Foreskin keratinocyte (primary cell): ENCODE measurements at places on chromosomes 11 and 22.

GRCh38 chr22:17097062-17097461 is 12.3 kb downstream of the IL17RA start:
- no peak for DNase-seq

- no peak for DNase-seq
These were observed 68.6 kb downstream of the SOX6 start for GRCh38 chr11:16287630-16288280.

GRCh38 chr11:96136613-96137298 is 206.2 kb downstream of the MAML2 start:
- DNase-seq = no peak

DNA sequence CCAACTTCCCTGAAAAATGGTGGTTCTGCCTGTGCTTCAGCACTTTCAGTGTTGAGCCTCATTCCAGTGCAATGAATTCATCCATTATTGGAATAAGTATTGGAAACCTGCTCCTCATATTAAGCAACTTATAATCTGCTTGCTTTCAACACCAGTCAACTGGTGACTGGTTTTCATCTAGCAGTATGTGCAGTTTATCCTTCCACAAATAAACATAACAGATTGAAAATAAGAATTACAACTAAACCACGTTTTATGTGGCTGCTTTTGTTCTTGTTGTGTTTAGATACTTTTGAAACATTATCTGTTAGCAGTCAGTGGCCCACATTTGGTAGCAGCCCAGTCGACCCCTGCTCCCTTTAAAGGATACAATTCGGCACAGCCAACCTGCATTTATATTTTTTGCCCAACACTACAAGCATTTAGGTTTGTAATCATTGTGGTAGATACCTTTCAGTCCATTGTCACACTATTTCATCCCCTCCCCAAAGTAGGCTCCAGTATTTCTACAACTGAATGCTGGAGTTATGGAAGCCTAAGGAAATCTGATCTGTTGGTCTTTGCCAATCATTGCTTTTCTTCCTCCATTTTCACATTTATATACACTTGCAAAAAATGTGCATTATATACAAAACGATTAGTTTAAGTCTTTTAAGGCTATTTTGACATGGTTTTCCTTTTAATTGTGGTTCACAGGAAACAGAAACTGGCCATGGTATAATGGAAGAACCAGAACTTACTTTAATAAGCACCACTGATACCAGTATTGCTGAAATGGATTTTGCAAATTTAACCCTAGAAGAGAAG is 13.1 kb downstream of the TAF1D start:
- no peak for DNase-seq

DNA sequence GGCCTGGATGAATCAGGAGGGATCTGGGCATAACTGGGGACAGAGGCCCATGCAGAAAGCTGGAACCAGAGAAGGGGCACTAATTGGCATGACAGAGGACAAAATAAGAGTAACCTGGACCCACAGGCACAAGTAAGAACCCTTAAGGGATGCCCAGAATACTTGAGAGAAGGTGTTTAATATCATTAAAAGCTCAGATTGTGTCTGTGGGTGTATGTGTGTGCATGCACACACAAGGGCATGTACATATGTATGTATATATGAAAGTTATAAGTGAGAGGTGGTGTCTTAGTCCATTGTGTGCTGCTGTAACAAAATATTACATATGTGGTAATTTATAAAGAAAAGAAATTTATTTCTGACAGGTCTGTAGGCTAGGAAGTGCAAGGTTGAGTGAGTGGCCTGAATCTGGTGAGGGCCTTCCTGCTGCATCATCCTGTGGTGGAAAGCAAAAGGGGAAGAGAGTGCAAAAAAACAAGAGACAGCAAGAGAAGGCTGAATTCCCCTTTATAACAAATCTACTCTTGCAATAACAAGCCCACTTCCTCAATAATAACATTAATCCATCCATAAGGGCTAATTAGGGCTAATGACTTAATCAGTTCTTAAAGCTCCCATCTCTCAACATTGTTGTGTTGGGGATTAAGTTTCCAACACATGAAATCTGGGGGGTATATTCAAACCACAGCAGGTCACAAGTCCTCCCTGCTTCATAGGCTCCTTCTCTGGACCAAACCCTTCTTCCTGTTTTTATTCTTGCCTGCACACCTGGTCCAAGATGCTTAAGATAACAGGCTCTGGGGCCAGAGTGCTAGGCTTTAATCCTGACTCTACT is 68.3 kb upstream of the POU2AF2 start:
- DNase-seq = no peak

- DNase-seq = no peak
These were observed 47.2 kb downstream of the LRFN4 start for GRCh38 chr11:66904055-66904454.

DNA sequence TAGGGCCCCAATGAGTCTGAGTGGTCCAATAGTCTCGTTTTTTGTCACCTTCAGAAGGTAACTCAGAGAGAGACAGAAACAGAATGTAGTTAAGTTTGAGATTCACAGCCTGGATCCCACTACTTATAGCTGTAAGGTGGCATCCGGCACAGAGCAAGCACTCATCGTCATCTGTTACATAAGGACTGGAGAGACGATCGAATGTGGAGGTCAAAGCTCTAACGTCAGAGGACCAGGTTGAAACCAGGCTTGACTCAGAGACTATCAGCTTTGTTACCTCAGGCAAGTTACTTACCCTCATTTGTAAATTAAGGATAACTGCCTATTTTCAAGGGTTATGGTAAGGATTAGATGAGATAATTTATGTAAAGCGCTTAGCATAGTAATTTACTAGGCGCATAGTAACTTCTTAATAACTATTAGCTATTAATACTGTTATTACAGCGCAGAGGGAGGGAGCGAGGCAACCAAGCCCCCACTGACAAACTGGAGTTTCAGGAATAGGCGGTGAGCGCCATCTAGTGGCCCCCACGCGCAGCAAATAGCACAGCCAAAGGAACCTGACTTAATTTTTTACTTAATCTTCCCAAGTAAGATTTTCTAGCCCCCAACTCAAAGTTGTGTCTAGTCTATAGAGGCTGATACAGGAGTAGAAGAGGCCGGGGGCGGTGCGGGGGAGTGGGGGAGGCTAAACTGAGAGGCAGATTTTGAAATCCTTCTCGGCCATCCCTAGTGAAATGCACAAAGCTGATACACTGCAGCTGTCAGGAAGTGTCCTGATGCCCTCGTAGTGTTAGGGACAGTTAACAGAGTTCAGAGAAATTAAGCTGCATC is 29.0 kb upstream of the API5 start:
- DNase-seq = no peak

DNA sequence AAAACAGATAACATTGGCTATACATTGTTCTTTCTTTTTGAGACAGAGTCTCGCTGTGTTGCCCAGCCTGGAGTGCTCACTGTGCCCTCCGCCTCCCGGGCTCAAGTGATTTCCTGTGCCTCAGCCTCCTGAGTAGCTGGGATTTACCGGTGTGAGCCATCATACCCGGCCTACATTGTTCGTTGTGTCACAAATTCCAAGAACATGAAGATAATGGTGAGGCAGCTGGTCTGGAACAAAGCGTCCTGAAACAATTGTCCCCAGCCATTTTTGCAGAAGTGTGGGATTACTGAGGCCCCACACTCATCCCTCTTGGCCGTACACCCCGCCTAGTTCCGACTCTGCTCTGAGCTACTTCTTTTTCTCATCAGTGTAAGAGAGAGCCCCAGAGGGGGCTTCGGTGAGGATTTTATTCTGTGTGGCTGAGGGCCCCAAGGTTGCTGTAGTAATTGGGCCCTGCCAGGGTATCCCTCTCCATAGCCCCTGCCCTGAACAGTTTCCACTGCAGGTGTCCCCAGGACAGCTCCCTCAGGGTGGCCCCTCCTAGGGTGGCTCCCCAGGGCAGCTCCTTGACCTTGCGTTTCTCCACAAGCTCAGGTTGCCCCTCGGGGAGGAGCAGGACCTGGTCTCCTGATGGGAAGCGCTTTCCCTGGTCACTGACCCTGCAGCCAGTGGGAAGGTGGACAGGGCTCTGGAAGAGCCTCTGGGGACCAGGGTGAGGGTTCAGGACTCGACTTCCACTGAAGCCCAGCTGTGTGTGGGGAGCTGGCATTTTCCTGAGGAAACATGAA is 13.1 kb upstream of the ARSA start:
- DNase-seq = no peak

DNA sequence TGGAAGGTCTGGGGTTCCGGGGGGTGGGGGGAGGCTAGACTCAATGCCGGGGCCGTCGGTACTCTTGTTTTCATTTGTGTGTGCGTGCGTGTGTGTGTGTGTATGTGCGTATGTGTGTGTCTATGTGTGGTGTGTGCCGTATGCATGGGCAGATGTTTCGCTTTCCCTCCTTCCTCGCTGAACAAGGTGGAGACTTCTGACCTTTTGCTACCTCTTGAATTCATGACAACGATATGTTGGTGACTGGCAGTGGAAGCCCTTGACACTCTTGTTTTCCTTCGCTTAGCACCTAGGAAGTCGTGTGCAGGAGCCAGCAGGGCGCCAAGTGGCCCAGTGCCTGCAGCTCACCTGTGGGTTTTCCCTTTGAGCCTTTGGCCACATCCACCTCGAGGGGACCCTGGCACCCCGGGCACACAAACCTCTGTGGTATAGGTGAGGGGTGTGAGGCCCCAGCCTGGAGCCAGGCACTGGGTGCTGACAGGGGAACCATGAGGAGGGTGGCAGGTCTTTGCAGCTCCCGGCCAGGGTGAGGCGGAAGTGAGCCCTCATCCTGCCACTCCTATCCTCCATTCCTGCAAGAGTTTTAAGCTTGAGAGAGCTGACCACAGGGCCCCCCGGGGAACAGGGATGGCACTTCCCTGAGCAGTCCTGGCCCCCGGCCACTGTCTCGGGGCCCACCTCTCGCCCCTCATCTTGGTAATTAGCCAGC is 19.3 kb upstream of the TMEM191C start:
- no peak for DNase-seq

GRCh38 chr22:37244114-37244921 is at the start of gene RAC2:
Gene RAC2, minus strand, starts transcription at chr22:37244269. Its CDS starts 121 bp downstream, at chr22:37244148.
- DNase-seq = peak; percentile 70

GRCh38 chr11:74330075-74330858 is 18.8 kb upstream of the P4HA3 start:
- DNase-seq = peak; percentile 29

DNA sequence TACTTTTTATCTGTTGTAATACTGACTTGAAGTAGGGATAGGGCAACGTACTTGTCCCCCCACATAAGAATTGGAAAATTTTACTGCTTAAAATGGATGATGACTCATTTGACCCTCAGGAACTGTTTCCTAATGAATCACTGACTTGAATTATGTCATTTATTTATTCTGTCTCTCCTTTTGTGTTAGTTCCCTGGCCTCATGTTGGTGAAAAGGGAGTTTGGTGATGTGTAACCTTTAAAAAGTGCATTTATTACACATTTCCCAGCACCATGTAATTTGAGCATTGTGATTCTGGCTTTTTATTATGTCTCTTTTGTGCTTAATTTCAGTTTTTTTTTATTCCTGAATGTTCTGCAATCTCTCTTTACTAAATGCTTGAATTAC is 20.3 kb upstream of the PGM2L1 start:
- DNase-seq = peak; percentile 72

- DNase-seq = no peak
These were observed 7.1 kb upstream of the CD44 start for GRCh38 chr11:35131886-35132285.

- no peak for DNase-seq
These were observed 29.8 kb upstream of the EED start for GRCh38 chr11:86214710-86215109.

GRCh38 chr22:50269573-50269969 is 609 bp downstream of the MAPK11 start:
- no peak for DNase-seq

GRCh38 chr11:113796663-113797259 is 17.2 kb downstream of the CLDN25 start:
- DNase-seq = no peak
